ENCODE measurements at places on chromosomes 3 and 15.

DNA sequence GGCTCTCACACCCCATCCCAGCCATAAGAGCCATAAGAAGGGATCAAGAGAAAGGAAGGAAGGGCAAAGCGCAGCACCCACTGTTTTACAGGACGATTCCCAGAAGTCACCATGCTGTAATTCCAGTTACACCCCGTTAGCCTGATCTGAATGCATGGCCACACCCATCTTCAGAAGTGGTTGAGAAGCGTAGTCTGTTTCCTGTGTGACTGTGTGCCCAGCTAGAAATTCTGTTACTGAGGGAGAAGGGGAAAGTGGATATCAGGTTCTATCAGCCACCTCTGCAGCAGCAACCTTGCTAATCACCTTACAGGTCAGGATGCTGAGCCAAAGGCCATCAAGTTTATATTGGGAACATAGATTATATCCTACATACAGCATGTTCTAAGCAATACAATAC is 260.0 kb downstream of the ABHD5 start:
- DNase-seq: no peak

DNA sequence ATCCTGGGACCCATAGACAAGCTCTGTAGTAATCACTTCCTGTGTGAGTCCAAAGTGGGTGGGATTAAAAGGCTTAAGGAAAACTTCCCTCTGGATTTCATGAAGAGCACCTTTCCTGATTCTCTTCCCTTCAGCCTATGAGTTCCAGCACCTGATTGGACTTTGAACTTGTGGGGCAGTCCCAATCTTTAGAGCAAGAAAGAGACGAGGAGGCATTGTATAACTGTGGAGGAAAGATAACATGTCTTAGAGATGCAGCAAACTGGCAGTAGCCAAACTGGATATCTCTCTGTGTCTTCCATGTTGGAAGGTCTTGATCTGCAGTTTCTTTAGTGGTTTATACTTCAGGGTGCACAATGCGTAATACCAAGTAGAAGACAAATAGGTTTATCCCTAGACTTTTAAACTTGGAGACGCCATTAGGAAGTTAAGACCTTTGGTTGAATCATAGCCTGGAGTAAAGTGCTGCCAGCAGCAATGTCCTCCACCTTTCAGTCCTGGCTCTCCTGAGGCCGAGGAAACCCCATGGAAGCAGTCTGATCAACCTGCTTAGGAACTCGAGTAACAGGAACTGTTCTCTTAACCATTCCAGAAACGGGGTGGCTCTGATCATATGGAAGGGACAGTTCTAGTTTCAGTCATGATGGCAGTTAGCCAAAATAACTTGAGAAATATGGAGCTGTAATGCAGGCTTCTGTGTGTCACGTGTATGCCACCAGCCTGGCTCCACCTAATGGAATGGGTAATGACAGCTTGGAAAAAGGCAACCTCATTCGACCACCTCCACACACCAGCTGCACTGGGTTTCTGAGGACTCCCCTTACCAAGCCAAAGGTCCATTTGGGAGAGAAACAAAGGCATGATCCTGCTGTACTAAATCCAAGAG is 4.7 kb downstream of the EIF1B start:
- no peak for DNase-seq

GRCh38 chr15:95499397-95499796 is 831.1 kb upstream of the NR2F2 start:
- DNase-seq: no peak

DNA sequence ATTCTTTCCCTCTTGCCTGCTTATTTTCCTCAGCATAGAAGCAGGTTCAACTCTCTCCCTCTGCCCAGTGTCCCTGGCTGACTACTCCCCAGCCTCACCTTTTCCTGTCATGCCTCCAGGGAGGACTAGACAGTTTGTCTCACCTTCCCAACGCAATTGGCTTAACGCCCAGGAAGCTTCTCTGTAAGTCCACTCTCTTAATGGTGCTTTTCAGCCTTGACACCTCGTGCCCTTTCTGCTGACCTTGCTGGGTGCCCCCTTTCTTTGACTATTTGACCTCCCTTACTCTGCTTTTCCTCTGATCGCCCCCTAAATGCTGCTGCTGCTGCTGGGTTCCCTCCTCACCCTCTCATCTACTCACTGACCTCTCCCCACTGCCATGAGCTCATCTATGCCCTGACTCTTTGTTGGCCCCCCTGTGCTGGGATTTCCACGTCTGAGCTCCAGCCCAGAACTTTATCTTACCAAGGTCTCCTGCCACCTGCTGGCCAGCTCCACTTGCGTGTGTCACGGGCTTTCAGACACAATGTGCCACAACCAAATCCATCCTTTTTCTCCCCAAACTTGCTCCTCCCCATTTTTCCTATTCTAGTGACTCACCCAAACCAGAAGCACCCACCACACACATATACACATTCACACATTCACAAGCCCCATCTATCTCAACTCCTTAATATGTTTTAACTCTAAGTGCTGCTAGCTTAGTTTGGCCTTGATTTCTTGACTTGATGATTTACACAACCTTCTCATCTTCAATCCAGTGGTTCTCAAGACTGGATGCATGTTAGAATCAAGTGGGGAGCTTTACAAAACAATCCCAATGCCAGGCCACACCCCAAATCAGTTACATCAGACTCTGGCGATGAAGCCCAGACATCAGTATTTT is 16.6 kb downstream of the EPB42 start:
- no peak for DNase-seq

- no peak for DNase-seq
Observed at GRCh38 chr15:63870043-63870394, 36.3 kb upstream of the HERC1 start.

DNA sequence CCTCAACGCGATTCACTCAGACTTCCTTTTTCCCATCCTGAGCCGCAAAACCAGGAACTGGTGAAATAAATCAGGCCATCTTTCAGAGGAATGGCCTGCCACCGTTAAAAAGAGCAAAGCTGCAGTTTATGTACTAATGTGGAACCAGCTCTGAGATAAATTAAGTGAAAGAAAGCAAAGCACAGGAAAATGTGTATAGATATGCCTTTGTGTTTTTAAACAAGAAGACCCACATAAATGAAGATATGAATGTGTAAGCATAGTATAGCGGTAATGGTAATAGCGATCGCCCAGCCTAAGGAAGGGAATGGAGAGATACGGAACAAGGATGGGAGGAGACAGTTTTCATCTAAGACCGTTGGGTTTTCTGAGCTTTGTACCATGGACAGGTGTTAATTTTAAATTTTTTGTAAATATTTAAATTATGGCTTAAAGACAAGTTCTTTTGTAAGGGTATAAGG is 30.8 kb upstream of the RPN1 start:
- no peak for DNase-seq

DNA sequence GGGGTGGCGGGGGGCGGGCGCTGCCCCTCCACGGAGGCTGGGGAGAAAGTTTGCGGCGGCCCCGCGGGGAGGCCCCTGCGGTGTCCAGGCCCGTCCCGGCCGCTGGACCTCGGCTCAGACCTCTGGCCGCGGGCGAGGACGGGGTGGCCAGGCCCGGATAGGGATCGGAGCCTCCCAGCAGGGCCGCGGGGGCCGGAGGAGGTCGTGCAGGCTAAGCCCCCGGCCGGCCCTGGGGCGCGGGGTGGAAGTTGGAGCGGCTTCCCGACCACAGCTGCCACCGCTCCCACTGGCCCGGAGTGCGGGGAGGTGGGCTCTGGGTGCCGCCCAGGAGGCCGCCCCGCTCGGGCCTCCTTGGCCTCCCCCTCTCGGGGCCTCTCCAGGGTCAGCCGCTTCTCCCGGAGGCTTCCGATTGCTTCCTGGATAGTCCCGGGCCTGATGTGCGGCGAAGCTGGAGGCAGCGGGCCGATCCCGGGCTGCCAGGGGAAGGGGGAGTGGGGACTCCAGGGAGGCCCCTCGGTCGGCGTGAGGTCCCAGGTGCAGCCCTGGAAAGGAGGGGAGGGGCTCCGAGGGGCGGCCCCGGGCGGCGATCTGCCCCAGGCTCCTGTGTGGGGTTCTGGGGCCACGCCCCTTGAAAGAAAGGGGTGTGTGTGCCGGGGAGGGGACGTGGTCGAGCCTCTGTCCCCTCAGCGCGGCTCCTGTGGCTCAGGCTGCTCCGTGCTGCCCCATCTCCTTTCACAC is 907 bp downstream of the PLXNA1 start:
- DNase-seq: peak; percentile 62

- no peak for DNase-seq
Observed at GRCh38 chr3:169264711-169265110, 398.8 kb downstream of the MECOM start.

DNA sequence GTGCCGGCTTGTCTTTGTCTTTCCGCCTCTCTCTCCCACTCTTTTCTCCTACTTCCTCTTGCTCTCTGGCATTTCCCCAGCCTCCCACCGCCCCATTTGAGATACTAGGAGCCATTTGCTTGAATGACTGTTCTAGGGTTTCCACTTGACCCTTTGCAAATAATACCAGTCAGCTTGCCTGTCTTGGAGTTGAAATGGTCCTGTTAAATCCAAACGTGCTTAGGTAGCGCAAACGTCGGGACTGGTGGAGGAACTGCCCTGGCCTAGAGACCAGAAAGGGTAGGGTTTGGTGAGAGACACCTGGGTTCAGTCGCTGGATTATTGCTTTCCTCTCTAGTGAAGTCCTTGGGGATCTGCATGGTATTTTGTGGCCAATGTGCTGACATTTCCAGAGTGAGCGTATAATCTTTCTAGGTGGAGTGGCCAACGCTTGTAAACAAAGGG is 10.6 kb downstream of the ZIC1 start:
- DNase-seq: no peak

- DNase-seq: no peak
Observed at GRCh38 chr15:45180648-45181436, 6.9 kb downstream of the SHF start.
